NCI-H1092 treated with DMSO at 0.1 percent for 48 hours (cell line): ENCODE measurements at places on chromosomes 3 and 15.
A peak's percentile ranks its signal among the peaks of the same experiment; 100 is the strongest.

GRCh38 chr3:126671521-126671920 lies 16.6 kb upstream of the TXNRD3 start:
- DNase-seq: no peak

- DNase-seq: no peak
These were observed 678.5 kb downstream of the NR2F2 start for GRCh38 chr15:97009031-97009431.

DNA sequence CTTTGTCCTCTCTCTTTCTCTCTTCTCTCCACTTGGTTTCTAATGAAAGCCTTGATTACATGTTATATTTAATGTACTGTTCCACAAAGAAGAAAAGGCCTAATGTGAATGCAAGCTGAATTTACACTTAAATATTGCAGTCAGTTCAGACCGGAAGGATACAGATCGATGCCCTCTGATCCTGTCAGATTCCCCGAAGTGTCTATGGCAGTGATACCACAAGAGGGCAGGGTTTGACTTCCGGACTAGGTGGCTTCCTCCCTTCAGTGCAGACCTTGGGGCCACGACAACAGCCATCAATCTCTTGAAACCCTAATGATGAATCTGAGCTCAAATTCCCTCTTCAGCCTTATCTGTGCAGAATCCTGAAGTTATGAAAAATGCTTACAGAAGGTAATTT lies 29.5 kb downstream of the AGTR1 start:
- peak; percentile 37 for DNase-seq

DNA sequence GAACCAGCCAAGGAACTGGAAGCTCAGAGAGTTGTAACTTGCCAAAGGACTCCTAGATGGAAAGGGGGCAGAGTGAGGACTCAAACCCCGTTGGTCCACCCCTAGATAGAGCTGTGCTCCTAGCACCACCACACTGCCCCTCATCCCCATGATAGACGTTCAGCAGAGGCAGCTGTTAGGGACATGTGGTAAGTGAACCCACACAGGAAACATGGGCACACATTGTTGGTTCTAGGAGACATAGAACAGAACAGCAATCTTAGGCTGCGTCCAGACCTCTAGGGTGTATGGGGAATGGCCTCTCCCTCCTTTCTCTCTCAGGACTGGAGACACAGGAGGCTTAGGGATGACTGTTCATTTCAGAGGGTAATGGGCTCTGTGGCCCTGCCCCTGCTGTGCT lies 102.7 kb downstream of the ANP32A start:
- DNase-seq: no peak

DNA sequence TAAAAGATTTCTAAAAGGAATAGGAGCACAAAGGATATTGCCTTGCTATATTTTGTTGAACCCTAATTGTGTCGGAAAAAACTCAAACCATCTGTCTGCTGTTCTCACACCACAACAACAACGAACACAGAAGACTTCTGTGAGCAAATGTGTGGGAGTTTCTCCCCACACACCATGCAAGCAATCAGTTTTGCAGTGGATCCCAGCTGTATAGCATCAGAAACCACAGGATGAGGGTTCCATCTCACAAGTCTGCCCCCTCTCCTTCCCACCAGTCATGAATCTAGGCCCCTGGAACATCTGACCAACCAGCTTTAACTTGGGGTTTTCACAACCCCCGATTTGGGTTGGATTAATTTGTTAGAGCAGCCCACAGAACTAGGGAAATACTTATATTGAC lies 91.3 kb upstream of the SLC4A7 start:
- no peak for DNase-seq

DNA sequence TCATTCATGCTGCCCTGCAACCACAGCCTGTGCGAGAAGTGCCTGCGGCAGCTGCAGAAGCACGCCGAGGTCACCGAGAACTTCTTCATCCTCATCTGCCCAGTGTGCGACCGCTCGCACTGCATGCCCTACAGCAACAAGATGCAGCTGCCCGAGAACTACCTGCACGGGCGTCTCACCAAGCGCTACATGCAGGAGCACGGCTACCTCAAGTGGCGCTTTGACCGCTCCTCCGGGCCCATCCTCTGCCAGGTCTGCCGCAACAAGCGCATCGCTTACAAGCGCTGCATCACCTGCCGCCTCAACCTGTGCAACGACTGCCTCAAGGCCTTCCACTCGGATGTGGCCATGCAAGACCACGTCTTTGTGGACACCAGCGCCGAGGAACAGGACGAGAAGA lies 4.7 kb downstream of the TRIM42 start:
- no peak for DNase-seq

DNA sequence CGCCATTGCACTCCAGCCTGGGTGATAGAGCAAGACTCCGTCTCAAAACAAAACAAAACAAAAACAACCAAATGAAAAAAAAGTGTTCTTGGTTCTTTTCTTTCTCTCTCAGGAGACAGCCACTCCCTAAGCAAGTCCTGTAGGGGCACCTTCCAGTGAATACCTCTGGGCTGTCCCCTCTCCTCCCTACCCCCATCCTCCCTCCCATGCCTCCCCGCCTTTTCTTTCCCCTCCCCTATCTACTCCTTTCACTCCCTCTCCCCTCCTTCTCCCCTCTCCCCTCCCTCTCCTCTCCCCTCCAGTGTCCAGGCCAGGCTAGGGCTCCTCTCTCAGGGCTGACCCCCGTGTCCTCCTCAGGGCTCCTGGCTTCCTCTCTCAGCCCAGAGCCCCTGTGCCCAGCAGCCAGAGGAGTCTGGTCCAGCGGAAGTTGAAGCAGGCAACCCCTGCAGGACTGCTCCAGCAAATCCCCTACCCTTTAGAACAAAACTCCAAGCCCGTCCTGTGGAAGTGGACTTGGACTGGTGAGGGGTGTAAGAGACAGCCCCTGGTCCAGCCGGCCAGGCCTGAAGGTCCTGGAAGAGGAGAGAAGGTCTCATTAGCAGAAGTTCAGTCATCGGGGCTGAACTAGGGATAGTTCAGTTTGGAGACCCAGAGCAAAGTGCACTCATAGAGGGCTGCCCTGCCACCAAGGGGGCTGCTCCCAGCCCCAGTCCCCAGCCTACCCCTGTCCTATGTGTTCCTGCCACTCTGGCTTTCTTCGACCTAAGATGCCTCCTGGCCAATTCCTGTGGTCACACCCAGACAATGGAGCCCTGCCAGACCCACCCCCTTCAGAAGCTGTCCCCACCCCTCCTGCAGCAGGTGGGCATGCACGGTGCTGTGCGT lies 79.8 kb upstream of the IQSEC1 start:
- no peak for DNase-seq

DNA sequence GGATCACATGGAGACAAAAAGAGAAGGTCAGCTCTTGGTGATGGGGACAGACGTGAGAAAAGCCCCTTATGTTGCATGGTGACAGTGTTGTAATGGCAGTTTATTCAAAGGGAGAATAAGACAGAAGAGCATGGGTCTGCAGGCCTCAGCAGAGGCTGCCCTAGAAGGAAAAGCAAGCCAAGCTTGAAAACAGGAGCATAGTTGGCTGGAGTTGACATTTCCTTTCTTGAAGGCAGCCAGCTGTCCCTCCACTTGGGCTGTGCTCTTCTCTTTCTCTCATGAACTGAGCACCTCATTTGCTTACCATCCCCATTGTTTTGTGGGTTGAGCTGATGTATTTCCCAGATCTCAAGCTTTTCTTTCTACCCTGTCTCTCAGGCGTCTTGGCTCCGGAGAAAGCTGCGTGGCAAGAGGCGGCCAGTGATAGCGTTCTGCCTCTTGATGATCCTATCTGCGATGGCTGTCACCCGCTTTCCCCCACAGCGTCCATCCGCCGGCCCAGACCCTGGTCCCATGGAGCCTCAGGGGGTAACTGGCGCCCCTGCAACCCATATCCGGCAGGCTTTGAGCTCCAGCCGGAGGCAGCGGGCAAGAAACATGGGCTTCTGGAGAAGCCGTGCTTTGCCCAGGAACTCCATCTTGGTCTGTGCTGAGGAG lies 52.9 kb downstream of the GASK1A start:
- no peak for DNase-seq

GRCh38 chr15:94135486-94136147 lies 95.7 kb upstream of the MCTP2 start:
- DNase-seq: no peak

DNA sequence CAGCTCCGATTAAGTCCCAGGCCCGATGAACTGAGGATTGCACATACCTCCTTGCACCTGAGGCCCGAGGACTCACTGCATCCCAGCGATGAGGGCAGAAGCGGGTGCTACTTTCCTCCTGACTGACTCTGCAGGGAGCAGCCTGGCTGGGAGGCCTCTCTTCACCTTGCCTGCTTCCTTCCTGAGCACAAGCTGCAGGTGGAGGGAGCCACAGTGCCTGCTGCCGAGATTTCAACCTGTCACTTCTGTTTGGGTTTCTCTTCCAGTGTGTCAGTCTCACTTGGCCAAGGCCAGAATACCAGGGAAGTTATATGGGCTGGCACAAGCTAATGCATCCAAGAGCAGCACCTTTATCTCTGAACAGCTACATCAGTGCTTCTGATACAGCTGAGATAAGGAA lies 185.4 kb downstream of the NTRK3 start:
- peak; percentile 27 for DNase-seq

- DNase-seq: no peak
These were observed 69.9 kb downstream of the FILIP1L start for GRCh38 chr3:100044369-100044768.

- no peak for DNase-seq
These were observed 12.5 kb downstream of the PFKFB4 start for GRCh38 chr3:48544141-48544540.

DNA sequence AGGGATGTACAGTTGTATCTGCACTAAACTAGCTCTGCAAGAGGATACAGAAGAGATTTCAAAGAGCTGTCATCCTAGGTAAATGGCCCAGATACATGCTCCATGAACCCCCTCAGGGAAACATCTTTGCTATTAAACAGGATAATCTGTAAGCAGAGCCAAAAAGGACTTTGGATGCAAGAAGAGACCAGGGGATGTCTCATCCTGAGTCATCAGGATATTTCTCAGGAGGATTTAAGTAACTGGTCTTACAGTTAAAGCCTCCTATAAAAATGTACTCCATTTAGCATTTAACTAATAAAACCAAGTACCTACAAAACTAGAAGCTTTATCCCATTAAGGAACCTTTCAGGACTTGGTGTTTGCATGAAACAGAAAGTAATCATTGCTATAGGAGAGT lies 48.2 kb upstream of the PHLDB2 start:
- DNase-seq: no peak

DNA sequence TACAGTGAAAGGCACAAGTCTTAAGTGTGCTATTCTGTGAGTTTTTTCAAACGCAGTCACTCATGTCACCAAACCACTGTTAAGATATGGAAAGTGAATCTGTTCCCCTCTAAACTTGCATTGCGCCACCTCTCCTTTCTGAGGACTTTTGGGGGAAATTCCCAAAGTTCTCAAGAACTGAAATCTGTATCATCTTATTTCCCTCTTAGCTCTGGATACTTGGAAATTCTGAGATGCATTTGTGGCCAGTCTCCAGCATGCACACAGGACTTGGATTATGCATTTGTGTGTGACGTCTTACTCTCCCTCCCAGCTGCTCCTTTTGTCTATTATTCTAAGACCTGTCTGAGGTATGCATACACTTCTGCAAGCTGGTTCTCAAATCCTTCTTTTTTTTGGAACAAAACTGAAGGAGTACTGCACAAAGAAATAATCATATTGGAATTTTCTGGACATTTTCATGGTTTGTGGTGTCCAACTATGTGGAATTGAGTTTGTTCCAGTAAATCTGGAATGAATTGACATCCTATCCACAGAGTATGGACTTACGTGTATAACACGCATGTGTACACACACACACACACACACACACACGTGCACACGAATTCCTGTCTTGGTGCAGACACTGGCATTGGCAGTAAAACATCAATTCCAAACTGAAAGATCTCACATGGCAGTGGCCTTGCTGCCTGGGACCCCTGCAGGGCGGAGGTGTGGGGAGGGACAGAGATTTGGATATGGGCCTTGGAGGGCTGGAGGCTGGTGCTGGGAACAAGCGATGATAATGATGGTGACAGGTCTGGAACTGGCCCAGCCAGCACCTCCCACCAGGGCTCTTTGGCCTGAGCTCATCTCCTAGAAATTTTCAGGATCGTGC lies 8.2 kb upstream of the LCTL start:
- DNase-seq: no peak

GRCh38 chr3:126446301-126446700 lies 29.4 kb downstream of the ZXDC start:
- no peak for DNase-seq

GRCh38 chr3:10173926-10174435 lies 9.3 kb downstream of the IRAK2 start:
- DNase-seq: no peak
